SHP77 (cell line): ENCODE measurements at places on chromosomes 2 and 18.
A peak's percentile ranks its signal among the peaks of the same experiment; 100 is the strongest.

DNA sequence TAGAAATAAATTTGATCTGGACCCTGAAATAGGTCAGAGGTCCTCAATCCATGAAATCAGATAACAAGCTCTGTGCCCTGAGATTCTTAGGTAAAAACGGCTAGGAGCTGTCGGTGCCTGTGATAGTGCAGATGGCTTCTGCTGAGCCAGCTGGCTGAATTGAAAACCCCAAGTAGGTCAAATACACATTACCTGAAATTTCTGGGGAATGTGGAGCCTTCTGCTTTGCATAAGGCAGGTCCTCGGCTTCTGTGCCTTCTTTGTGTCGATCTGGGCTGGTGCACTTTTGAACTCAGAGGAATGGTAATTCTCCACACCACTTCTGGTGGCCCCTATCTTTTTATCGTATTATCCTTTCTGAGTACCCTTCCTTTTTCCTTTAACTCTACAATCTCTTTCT is 66.6 kb downstream of the CNTNAP5 start:
- no peak for DNase-seq

- no peak for DNase-seq
Observed at GRCh38 chr18:57475408-57475807, 40.2 kb downstream of the ONECUT2 start.

GRCh38 chr2:72995430-72996116 is 75.9 kb downstream of the SFXN5 start:
- DNase-seq, result no peak

DNA sequence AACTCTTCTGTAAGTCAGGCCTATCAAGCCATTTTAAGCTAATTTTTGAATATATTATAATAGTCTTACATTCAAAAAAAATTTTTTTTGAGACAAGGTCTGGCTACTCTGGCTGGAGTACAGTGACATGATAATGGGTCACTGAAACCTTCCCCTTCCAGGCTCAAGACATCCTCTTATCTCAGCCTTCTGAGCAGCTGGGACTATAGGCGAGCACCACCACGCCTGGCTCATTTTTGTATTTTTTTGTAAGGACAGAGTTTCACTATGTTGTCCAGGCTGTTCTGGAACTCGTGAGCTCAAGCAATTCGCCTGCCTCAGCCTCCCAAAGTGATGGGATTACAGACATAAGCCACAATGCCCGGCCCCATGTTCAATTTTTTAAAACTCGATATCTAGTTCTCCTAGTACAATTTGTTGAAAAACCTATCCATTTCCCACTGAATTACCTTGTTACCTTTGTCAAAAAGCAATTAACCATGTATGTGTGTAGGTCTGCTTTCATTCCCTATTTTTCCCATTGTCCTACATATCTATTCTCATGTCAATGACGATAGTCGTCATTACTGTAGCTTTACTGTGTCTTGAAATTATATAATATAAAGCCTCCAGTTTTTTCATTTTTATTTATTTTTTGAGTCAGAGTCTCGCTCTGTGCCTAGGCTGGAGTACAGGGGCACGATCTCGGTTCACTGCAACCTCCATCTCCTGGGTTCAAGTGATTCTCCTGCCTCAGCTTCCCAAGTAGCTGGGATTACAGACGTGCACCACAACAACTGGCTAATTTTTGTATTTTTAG is 44.8 kb downstream of the YES1 start:
- DNase-seq, result no peak

DNA sequence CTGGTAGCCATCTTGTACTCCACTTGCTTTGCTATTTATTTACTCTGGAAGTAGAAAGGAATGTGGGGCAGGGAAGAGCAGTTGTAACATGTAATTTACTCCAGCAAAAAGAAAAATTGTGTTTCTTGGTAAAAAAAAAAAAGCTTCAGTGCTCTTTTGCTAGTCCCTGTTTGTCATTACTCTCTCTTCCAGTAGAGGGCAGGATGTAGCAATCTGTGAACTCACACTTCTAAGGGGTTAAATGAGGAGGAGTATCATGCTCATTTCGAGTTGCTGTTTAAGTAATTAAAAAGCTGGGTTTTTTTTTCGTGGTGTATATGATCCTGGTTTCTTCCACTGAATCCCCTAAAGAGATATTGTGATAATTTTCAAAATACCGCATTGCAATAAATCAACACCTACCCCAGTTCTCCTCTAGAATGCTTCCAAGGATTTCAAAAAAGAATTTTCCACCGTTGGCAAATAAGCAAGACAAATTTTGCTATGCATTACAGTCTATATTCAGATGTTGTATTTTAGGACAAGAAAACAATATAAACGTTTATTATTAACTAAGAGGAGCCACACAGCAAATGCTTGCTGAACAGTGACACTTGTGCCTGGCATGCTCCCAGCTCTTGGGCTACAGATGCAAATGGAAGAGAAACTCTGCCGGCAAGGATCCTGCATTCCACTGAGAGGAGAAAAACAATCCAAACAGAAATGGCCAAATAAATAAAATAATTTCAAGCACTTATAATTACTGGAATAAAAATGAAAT is 261.6 kb downstream of the ASXL3 start:
- DNase-seq, result peak; percentile 73

- no peak for DNase-seq
Observed at GRCh38 chr18:78647018-78647417, 332.6 kb upstream of the SALL3 start.

- no peak for DNase-seq
Observed at GRCh38 chr2:187405921-187406320, 42.1 kb downstream of the CALCRL start.

GRCh38 chr2:128722489-128722888 is 403.8 kb upstream of the HS6ST1 start:
- DNase-seq, result no peak

GRCh38 chr2:29117636-29118303 is 2.6 kb downstream of the CLIP4 start:
- no peak for DNase-seq

DNA sequence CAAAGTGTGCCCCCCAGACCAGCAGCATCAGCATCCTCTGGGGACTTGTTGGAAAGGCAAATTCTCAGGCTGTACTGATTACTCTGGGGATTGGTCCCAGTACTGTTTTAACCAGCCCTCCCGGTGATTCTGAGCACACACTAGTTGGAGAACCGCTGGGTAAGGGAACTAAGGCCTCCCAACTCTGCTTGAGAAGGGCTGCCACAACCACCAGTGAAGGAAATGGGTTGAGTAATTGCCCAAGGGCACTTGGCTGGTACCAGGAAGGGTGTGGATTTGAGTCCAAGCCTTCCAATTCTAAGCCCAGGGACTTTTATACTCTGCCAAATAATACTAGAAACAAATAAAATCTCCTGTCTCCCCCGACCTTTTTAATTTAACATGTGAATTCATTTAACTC is 219.9 kb downstream of the SETBP1 start:
- no peak for DNase-seq

DNA sequence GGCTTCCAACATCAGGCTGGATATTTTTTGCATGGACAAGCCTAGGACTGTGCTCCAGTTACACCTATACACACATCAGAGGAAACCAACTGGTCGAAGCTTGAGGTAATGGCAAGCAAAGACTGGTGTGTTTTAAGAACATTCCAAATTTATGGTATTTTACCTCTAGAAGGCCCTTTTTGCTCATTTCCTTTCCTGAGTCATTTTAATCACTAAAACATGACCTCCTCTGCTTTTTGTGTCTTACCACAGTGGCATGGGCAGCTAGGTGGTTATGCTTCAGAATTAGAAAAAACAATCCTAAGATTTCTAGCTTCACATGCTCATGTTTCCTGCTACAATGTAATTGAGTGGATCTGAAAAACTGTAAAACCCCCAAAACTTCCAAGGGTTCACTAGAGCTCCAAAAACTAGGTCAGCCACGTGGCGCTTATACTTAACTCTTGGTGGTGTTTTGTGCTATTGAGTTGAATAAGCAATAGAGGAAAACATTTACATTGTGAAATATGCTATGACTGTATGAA is 30.6 kb upstream of the CHRNA1 start:
- DNase-seq, result no peak

GRCh38 chr2:63012541-63012940 is 38.1 kb upstream of the OTX1 start:
- DNase-seq, result no peak

GRCh38 chr2:70468878-70469277 is 84.7 kb downstream of the TGFA start:
- DNase-seq, result no peak

GRCh38 chr18:9081940-9082339 is 20.6 kb upstream of the NDUFV2 start:
- DNase-seq, result no peak

DNA sequence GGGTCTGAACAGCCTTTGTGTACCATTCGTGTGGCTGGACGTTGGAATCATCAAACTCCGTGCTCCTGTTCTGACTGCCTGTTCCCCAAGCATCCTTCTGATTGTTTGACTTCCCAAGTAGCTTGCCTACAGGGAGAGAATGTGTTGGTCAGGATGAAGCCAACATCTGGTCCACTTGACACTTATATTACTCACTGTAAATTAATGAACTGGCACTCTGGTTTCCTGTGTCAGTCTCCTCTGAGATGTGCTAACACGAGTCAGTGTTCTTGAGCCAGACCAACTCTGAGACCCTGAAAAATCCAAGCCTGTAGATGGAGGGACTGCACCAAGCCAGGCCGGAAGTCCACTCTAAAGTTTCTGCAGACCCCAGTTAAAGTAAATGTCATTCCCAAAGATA is 440.9 kb downstream of the ZNF516 start:
- DNase-seq, result no peak

DNA sequence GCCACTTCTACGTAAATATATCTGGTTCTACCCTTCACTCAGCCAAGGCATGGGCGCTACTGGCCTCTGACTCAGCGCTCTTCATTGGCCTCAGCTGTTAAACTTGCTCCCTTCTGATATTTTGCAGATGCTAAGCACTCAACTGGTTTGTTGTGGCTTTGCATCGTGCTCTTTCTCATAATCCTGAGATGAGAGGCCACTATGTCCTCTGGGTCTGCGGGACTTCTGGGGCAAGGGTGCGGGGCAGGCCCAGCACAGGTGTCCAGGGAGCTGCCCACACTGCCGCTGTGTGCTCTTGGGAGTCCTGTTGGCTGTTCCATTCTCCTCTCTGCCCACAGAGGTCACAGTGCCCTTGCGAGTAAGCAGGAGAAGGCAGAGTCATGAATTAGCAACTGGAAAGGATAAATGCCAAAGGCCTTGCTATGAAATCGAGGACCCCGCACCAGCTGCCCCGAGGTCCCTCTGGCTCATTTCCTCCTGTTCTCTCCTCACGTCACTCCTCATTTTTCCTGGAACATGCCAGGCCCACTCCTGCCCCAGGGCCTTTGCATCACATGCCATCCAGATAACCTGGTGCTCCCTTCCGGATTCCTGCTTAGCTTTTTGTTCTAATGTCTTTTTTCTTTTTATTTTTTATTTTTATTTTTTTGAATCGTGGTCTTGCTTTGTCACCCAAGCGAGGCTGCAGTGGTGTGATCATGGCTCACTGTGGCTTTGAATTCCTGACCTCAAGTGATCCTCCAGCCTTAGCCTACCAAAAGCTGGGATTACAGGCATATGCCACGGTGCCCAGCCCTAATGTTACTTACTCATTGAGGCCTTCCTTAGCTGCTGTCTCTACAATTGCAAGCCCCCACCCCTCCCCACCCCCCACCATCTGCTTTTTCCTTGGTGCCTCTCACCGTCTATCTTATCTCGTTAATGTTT is 34.9 kb upstream of the MAT2A start:
- DNase-seq, result no peak

DNA sequence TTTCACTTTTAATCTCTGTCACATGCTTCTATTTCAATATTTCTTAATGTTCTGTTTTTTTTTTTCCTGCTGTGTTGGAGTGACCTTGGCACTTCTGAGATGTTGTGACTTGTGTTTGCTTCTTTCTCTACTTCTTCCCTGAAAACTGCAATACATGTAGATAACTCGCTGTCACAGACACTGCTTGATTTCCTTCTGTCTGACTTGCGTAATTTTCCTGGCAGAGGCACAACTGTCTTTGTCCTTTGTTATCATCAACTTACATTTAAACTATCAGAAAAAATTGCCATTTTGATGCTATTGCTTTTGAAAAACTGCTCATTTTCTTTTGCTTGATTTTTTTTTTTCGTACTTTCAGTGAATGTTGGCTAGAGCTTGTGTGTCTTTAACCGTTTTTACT is 69.0 kb downstream of the BABAM2 start:
- no peak for DNase-seq

- no peak for DNase-seq
Observed at GRCh38 chr2:7061450-7061789, 144.2 kb downstream of the RNF144A start.

GRCh38 chr2:6065703-6066102 is 373.5 kb downstream of the SOX11 start:
- no peak for DNase-seq

DNA sequence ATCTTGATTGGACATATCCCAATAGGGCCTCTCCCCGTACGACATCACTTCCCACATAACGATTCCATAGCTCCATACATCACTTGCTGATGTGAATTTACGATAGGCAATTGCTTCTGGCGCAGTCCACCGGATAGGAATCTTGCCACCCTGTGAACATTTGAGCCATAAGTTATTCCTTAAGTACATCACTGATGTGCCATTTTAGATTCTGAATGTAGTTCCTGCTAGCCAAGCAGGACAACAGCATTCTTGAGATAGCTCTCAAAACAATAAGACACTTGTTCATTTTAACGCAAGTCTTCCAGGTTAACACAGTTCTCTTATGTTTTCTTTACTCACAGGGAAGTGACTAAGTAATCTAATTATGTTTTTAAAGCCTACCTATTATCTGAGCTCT is 138.0 kb downstream of the EPHA4 start:
- DNase-seq, result no peak

DNA sequence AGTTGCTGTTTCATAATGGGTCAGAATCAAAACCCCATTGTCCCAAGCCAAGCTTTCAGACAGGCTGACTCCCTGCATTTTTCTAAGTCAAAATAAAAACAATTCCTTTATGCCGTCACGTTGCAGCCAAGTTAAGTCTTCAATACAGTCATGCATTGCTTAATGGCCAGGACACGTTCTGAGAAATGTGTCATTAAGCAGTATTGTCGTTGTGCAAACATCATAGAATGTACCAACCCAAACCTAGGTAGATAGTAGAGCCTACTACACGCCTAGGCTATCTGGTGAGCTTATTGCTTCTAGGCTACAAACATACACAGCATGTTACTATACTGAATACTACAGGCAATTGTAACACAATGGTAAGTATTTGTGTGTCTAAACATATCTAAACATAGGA is 160.4 kb upstream of the FOSL2 start:
- no peak for DNase-seq
